ENCODE measurements at places on chromosomes 4 and X.

DNA sequence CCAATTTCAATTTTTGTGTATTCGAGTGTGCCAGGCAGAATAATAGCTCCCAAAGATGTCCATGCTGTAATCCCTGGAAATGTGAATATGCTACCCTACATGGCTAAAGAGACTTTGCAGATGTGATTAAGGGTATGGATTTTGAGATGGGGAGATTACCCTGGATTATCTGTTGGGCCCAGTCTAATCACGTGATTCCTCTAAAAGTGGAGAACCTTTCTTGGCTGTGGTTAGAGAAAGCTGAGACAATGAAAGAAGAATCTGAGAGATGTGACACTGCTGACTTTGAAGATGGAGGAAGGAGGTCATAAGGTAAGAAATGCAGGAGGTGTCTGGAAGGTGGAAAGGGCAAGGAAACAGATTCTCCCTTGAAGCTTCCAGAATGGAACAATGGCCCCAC, 503.5 kb upstream of the PITX2 start:
- DNase-seq: no peak

DNA sequence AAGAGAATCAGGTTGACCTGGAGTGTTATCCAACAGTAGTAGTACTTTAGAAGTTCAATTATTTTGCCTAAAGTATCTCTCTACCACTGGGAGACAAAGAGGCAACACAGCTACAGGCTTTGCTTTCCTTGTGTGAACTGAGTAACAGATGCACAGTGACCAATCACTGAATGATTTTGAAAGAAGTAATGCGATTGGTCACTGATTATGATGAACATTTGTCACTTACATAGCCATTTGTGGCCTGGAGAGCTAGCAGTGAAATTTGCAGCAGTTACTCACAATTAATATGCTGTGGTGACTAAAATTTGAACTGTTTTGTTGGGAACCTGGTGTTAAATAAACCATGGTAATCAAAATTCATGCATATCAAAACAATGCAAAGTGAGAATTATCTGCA, 508.7 kb upstream of the DIPK2B start:
- DNase-seq: no peak

GRCh38 chr4:163703251-163703650, 208.8 kb downstream of the TMA16 start:
- DNase-seq: no peak

DNA sequence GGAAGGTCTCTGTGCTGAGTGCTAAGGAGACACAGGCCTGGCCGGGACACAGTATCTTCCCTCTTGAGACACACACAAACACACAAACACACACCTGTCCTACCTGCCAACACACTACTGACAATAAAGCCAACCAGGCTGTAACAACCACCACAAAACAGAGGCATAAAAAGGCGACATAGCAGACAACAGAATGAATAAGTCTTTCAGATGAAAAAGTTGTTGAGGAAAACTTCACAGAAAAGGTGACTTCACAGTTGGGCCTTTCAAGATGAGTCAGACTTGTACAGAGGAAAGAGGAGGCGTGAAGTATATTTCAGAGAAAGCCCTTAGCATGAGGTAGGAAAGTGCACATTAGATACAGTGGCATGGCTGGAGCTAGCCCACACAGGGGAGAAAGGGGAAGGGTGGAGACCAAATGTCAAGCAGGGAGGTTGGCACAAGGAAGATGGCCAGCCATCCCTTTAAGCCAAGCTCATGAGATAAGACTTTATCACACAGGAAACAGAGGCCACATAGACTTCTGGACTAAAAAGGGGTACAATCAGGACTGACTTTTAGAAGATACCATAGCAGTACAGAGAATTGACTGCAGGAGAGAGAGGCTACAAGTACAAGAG, 54.0 kb downstream of the SLC9A7 start:
- DNase-seq: no peak

DNA sequence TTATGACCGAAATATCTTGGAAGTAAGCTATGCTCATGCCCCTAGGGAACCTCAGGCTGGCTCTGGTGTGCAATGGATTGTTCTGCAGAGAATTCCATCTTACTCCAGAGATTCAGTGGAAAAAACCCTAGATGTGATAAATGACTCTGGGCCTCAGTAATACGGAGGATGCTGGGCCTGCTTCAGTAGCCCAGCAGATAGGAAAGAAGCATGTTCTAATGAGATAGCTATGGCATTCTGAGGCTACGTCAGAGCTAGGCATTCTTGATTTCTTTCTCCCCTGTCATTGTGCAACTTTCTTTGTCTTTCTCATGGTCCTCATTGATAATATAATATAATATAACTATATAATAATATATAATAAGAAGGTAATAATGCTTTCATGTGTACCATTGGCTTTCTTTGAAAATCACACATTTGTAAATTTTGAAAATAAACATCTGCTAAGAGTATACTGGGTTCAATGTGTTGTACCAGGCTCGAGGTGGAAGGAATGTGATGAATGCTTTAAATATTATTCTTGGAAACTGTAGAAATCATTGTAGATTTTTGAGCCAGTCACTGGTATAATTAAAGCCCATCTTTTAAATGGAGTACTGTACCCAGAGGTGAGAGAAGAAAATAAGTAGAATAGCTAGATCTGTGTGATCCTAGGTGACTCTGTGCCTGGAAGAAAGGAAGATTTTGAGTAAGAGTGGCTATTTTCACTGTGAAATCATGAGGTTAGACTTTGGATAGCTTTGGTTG, 152.0 kb downstream of the IL15 start:
- DNase-seq: no peak
